ENCODE measurements at places on chromosomes 13 and 19.

DNA sequence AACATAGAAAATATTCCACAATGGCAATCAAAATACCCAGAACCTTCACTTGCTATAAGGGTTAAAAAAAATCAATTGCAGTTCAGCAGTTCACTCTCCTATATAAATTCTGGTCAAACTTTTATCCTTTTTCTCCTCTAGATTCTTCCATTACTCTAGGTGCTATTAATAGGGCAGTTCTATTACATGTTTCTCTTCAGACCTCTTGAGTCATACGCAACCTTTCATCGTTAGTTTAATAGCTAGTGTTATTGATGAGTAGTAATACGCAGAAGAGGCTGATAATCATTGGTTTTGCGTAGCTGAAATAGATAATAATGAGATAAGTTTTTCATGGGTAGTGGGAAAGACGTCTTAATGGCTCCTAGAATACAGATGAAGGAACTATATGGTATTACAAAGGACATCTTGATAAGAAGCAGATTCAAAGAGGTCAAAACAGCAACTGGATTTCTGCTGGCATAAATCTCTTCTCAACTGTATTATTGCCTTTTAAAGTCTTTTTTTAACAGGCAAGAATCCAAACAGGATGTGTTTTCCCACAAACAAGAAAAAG is 118.3 kb upstream of the STARD13 start:
- DNase-seq, result no peak

DNA sequence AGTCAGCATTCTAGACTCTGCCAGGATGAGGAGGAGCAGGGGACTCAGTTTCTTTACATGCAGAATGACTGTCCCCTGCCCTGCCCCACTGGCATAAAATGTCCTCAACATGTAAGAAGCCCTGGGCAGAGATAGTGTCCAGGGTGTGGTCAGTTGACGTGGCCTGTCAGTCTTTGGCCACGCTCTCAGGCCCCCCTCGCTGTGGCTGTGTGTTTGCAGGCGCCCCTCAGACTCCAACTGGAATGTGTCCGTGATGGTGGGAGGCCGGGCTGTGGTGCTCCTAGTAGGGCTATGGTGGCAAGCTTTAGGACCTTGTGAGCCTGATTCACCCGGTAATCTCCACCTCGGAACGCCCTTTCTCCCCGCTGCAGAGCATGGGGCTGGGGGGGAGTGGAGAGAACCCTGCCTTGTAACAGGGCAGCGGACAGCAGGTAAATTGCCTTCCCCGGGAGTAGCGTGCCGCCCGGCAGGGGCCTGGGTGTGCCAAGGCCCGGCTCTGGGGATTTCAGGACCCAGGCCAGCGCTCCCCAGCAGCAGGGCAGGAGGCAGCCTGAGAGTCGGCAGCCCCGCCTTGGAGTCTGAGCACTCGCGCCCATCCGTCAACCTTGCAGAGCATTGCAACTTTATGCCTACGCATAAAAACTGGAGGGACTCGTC is 62.3 kb downstream of the CHST8 start:
- DNase-seq, result no peak

- no peak for DNase-seq
These were observed 101.9 kb downstream of the GADD45B start for GRCh38 chr19:2577722-2578335.

- no peak for DNase-seq
These were observed 2.3 kb downstream of the PEG3 start for GRCh38 chr19:56838024-56838908.

DNA sequence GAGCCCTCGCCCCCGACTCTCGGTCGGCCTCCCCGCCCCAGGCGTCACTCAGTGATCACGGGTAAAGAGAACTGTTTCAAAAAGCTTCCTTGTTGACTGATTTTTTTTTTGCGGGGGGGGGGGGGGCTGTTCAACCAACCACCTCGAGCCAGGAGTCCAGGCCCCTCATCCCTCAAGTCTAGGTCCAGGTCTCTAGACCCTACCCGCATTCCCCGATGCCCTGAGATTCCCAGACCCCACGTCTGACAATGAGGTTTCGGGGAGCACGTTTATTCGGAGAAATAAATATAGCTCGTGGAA is 4.3 kb downstream of the HRC start:
- no peak for DNase-seq

DNA sequence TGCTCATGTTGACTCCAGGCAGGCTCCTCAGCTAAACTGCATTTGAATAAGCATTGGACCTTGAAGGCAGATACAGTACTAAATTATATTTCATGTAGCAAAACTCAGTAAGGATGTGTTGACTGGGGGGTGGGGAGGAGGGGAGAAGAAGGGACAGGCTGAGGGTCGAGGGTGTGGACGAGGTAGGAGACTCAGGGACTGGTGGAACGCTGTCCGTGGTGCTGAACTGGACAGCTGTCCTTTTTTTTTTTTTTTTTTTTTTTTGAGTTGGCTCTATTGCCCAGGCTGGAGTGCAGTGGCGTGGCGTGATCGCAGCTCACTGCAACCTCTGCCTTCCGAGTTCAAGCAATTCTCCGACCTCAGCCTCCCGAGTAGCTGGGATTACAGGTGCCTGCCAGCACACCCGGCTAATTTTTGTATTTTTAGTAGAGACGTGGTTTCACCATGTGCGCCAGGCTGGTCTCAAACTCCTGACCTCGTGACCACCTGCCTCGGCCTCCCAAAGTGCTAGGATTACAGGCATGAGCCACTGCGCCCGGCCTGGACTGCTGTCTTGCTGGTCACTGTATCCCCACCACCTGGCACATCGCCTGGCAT is 33.2 kb upstream of the CASP14 start:
- no peak for DNase-seq

GRCh38 chr13:113815151-113816058 is 48.5 kb downstream of the GAS6 start:
- no peak for DNase-seq

- no peak for DNase-seq
These were observed 393.3 kb downstream of the LIG4 start for GRCh38 chr13:107822006-107822405.
